ENCODE measurements at places on chromosomes 2 and 18. TPM values are rescaled to one million over a fixed set of nuclear protein-coding genes. Genes with fewer than 3 reads are reported as not detected.

NDUFS1 gene
- 45.9 TPM for total RNA-seq

SERPINB5 gene
- not detected for total RNA-seq

ZSWIM2 gene
- not detected for total RNA-seq

IGFBP5 gene
- total RNA-seq, result 25.2 TPM

SLC11A1 gene
- 0.35 TPM for total RNA-seq

UGT1A8 gene
- total RNA-seq, result not detected

AMER3 gene
- not detected for total RNA-seq

NEU2 gene
- total RNA-seq, result not detected

TPO gene
- not detected for total RNA-seq

LYG2 gene
- total RNA-seq, result not detected

GKN1 gene
- not detected for total RNA-seq

SLC1A4 gene
- total RNA-seq, result 15.0 TPM

VWA3B gene
- not detected for total RNA-seq

HDHD2 gene
- total RNA-seq, result 11.3 TPM

C2orf68 gene
- 8.2 TPM for total RNA-seq

NXPH2 gene
- total RNA-seq, result not detected

CYBRD1 gene
- 309 TPM for total RNA-seq

TSPYL6 gene
- not detected for total RNA-seq

TTR gene
- total RNA-seq, result not detected

C2orf76 gene
- total RNA-seq, result 9.8 TPM

RBKS gene
- total RNA-seq, result 1.7 TPM

TEX44 gene
- not detected for total RNA-seq

SYT4 gene
- total RNA-seq, result not detected

IL36G gene
- not detected for total RNA-seq

TMEM131 gene
- 13.8 TPM for total RNA-seq
